ENCODE measurements at places on chromosomes 12 and 14.

- no peak for DNase-seq
Observed at GRCh38 chr14:58560208-58560607, 77.6 kb upstream of the DACT1 start.

DNA sequence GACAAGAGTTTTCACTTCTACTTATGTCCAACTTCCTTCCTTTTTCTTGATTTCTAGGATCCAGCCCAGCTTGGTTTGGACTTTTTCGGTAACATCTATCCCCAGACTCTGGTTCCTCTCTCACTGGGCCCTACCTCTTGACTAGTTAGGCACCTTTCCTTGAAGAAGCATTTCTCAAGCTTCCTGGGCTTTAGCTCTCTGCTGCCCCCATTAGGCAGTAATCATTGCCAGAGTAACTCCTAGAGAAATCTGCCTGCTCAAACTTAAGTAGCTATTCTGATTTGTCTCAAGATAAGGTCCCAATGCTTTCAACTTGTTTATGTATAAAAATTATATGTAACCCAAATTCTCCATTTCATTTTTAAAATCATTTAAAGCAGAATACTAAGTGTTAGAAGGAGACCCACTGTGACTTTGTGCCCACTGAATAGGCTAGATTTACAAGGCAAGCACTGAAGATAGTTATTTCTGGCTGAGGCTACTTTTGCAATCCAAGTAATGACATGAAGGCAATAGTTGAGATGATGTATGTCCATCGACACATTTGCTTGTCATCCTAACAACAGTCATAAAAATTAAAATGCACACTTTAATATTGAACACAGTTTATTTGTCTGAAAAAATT, 275.0 kb upstream of the G2E3 start:
- DNase-seq, result peak; percentile 8

- no peak for DNase-seq
Observed at GRCh38 chr14:21384494-21384851, 654 bp upstream of the SUPT16H start.

DNA sequence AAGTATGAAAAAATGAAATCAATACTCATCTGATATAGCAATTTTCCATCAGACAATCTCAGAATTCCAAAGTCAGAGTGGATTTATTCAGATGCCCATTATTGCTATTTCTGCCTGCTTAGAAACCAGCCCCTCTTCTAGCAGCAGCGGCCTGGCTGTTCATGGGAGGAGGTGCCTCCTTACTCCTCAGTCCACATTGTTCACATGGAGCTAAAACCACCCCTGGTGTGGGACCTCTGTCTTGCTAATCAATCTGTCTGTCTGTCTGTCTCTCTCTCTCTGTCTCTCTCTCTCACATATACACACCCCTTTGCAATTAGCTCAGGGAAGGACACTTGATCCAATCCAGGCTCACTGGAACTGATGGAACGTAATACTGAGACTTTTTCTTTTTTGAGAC, 176.1 kb downstream of the APAF1 start:
- no peak for DNase-seq

- DNase-seq, result no peak
Observed at GRCh38 chr14:95660651-95661515, 25.3 kb upstream of the TCL1B start.

GRCh38 chr12:92488735-92489134, 214.1 kb upstream of the PLEKHG7 start:
- DNase-seq, result no peak

DNA sequence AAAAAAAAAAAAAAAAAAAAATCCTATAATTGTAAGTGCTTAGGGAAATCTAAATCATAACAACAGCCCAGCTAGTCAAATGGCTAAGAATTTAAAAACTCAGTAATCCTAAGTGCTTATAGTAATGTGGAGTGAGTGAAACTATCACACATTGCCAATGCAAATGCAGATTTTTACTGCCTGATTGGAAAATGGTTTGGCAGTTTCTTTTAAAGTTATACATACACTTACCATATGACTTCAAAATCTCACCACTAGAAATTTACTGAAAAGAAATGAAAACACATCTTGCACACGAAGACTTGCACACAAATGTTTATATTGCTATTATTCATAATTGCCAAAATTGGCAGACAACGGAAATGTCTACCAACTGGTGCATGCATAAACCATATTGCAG, 51.3 kb upstream of the STXBP6 start:
- no peak for DNase-seq

DNA sequence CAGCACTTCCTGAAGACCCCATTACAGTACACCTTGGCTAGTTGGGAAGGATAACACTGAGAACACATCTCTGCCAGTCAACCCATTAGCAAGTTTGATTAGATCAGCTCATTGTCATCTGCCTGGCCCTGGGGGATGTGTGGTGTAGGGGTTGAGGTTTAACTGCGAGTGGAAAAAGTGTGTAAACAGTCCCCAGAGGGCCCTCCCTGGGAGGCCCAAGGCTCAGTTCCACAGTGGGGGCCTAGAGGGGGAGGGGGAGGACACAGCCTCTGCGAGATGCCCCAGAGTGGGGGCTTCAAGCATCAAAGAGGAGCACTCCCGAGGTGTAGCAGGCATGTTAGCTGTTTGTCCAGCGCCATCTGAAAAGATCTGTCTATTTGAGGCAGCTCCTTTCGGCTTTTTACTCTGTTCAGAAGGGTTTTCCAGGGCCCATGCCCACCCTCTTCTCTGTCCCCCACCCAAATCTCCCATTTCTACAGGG, 344 bp downstream of the LPAR5 start:
- no peak for DNase-seq

GRCh38 chr14:24399447-24399822, 632 bp downstream of the NYNRIN start:
- no peak for DNase-seq

DNA sequence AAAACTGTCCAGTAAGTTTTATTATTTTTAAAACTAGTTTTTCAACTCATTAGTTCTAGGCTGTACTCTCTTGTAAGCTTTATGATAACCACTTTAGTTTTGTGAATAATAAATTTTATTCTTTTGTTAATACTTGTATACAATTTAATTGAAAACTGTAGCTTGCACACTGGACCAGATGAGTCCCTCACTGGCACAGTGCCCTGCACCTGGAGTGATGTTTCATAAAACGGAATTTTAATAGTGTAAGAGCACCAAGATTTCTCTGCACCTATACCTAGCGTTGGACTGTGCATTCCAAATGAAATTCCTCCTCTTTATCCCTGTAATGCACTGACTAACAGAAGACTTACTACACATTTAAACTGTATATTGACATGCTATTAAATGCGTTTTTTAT, 80.8 kb downstream of the PRIMA1 start:
- DNase-seq, result no peak

DNA sequence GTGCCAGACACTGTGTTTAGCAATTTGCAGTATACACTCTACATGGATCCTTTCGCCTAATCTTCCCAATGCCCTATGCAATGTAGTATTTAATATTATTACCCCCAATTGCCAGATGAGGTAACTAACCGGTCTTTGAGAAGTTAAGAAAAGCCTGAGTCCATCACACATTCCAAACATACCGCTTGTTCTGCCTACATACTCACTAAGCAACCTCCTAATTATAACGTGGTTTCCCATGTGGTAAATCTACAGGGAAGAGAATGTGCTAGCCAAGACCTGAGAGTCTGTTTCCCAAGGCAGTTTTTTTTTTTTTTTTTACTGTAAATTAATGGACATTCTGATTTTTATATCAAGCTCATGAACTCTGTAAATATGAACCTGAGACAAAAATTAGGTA, 37.2 kb downstream of the ATP2B1 start:
- no peak for DNase-seq

DNA sequence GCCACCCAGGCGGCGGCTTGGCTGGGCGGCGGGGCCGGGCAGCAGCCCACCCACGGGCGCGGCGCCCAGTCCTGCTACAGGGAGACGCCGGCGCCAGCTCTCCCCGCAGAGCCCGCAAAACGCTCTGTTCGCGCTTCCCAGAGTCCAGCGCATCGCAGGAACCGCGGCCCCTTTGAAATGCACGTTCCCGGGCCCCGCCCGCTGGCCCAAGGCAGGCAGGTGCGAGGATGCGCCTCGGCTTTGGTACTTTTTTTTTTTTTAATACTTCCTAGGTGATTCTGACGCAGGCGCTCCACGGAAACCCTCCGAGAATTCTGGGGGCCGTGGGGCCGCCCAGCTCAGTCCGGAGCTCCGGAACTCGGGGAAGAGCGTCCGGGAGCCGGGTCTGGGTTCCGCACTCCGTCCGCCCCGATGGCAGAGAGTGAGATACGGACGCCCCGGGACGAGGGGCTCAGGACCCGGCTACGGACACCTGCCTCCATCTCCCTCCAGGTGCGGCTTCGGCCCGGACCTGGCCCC, 483 bp downstream of the POC1B start:
- peak; percentile 34 for DNase-seq

DNA sequence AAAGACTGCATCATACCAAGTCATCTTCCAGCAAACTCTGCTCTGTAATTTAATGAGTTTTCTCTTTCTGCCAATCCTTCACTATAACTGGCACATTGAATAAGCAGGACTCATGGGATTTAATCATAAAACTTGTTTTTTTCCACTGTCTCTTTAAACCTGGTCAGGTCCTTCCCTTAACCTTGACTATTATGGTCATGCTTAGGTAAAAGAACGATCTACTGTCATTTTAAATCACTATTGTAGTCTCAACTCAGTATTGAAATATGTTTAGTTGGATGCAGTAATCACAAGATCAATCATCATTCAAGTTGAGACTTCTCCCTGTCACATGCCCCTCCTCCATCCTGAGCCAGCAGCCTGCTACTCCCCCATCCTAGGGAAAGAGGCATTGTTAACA, 56.1 kb downstream of the SLC35F4 start:
- DNase-seq, result no peak

GRCh38 chr12:23236066-23236780, 611.3 kb downstream of the ETNK1 start:
- no peak for DNase-seq

Measured in posterior cingulate gyrus (tissue), 11 donors.